Naive thymus-derived CD4-positive, alpha-beta T cell (primary cell): ENCODE measurements at places on chromosomes 7 and 10. TPM values are rescaled to one million over a fixed set of nuclear protein-coding genes. Genes with fewer than 3 reads are reported as not detected.

- H3K27ac ChIP-seq, result no peak overlapping the region
- H3K4me1 ChIP-seq, result peaks cover 4% of the 10 kb centered on the region
- H3K36me3 ChIP-seq, result no peaks in the 10 kb centered on the region
- DNase-seq, result no peak
Measured at GRCh38 chr7:36565792-36566356, 158.4 kb downstream of the AOAH start.

DNA sequence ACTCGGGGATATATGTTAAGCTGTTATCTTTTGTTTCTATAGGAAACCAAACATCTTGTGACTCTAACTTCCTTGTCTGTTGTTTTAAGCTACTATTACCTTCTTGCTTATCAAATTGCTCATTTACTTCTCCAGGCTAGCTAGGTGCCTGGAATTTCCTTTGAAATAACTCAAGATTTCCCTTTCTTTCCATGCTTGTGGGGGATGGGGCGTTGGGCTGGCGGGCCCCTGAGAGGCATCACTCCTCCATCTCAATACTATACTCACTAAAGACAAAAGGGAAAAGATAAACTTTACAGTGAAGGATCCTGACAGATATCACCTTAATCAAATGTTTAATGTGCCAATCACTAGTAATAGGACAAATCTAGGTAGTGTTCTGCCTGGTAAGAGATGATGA is 34.7 kb upstream of the MYO3A start:
- H3K4me1 ChIP-seq, result no peaks in the 10 kb centered on the region
- no peak for DNase-seq
- no peak overlapping the region for H3K4me3 ChIP-seq
- H3K36me3 ChIP-seq, result no peaks in the 10 kb centered on the region
- no peaks in the 10 kb centered on the region for H3K27me3 ChIP-seq

The TDRD1 gene
- not detected for total RNA-seq

DNA sequence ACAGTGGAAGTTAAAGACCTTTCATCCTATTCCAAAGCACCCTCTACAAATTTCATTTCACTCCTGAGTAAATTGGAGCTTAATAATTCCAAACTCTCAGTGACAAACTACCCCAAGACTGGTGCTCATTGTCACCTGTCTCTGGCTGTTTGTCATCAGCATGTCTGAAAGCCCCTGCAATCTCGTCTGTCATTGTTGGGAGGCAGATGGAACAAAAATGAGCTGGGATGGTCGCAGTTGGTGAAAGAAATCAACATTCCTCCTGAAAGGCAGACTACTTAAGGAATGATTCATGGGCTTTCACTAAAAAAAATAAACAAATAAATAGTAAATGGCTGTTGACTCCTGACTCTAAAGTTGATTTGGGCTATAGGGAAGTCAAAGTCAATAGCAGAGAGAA is 69.7 kb upstream of the PALS2 start:
- no peak overlapping the region for H3K4me3 ChIP-seq
- DNase-seq, result no peak
- H3K4me1 ChIP-seq, result no peaks in the 10 kb centered on the region
- H3K27me3 ChIP-seq, result no peaks in the 10 kb centered on the region
- H3K36me3 ChIP-seq, result no peaks in the 10 kb centered on the region

DNA sequence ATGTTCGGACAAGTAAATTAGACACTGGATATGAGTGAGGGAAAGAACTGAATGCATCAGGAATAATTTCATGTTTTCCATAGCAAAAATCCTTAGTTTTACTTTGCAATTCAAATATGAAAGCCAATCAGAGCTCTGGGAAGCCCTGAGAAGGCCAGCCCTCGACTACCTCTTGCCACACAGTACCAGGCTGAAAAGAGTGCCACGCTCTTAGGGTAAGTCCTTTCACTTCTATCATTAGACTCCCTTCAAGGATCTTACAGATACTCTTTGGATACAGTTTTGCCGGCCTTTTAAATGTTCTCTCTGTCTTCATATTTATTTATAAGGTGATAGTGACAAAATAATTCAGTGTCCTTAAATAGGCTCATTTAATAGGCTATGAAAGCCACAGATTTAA is 1.9 kb downstream of the COBL start:
- no peaks in the 10 kb centered on the region for H3K36me3 ChIP-seq
- no peak overlapping the region for H3K4me3 ChIP-seq
- DNase-seq, result no peak
- no peaks in the 10 kb centered on the region for H3K4me1 ChIP-seq
- H3K27me3 ChIP-seq, result no peaks in the 10 kb centered on the region

The MCU gene
- total RNA-seq, result 12.7 and 14.8 TPM in 2 replicates

DNA sequence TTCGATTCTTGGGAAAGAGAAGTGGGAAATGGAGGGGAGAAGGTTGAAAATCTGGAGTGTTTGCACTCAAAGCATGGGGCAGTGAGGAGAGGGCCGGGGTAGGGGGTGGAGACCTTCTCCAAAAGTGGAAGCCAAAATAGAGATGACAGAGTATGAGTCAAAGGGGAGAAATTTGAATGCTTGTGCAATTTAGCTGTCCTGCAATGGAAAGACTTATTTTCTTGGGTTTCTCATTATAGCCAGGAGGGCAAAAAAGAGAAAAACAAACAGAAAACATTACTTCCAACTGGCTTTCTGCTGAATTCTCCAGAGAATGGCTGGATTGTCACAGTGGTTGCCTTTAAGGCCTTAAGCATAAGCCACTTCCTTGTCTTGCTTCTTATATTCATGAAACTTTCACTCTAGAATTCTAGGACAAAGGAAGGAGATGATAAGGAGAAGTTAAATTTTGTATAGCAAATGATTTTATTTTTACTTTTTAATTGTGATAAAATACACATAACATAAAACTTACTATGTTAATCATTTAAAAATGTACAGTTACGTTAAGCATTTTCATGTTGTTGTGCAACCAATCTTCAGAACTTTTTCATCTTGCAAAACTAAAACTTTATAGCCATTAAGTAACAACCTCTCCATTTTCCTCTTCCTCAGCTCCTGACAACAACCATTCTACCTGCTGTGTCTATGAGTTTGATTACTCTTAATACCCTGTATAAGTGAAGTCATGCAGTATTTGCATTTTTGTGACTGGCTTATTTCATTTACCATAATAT is 100.2 kb downstream of the GPR85 start:
- H3K27me3 ChIP-seq, result no peaks in the 10 kb centered on the region
- no peak for DNase-seq
- H3K36me3 ChIP-seq, result no peaks in the 10 kb centered on the region
- H3K27ac ChIP-seq, result no peak overlapping the region

- no peak overlapping the region for H3K27ac ChIP-seq
- no peak for DNase-seq
- no peak overlapping the region for H3K4me3 ChIP-seq
- no peaks in the 10 kb centered on the region for H3K4me1 ChIP-seq
- no peaks in the 10 kb centered on the region for H3K27me3 ChIP-seq
Measured at GRCh38 chr10:77056650-77057049, 581.0 kb downstream of the KCNMA1 start.

DNA sequence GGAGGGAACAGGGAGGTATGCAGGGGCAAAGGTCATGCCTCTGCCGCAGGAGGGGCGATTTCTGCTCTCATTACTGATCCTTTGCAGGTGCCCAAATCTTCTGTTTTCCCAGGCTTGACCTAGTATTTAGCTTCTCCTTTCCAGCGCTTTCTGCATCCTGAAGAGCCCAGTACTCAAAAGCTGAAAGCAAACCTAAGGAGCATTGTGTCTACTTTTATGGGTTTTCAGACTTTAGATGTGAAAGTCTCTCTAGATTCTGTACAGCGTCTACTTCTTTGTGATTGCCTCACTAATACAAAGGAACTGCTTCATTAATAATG is 560 bp downstream of the GBF1 start:
- DNase-seq, result no peak
- H3K27ac ChIP-seq, result peak overlapping the region; percentile 90
- H3K4me1 ChIP-seq, result peaks cover 34% of the 10 kb centered on the region
- peaks cover 5% of the 10 kb centered on the region for H3K36me3 ChIP-seq
- H3K4me3 ChIP-seq, result peak overlapping the region; percentile 84

DNA sequence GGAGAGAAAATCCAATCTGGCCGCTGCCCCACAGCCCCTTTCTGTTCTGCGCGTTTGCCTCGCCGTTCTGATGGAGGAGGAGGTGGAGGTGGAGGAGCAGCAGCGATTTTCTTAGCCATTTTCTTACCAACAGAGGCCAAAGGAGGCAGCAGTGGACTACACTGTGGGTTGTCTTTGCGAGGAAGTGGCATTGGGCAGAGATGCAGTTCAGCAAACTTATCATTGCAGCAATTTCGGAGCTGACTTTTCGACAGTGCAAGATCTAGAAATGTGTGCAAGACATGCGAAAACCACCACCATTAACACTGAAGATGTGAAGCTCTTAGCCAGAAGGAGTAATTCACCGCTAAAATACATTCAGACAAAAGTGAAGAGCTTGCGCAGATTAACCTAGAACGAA is 1.9 kb upstream of the ARL4A start:
- no peak overlapping the region for H3K4me3 ChIP-seq
- H3K4me1 ChIP-seq, result peaks cover 14% of the 10 kb centered on the region
- no peaks in the 10 kb centered on the region for H3K36me3 ChIP-seq
- H3K27me3 ChIP-seq, result no peaks in the 10 kb centered on the region
- H3K27ac ChIP-seq, result peak overlapping the region; percentile 95
- no peak for DNase-seq

The FXYD4 gene
- total RNA-seq, result not detected in 2 replicates

- no peak overlapping the region for H3K27ac ChIP-seq
- no peak for DNase-seq
- no peak overlapping the region for H3K4me3 ChIP-seq
- H3K36me3 ChIP-seq, result peaks cover 3% of the 10 kb centered on the region
- peaks cover 49% of the 10 kb centered on the region for H3K4me1 ChIP-seq
Measured at GRCh38 chr7:107173691-107174406, 5.0 kb downstream of the HBP1 start.

DNA sequence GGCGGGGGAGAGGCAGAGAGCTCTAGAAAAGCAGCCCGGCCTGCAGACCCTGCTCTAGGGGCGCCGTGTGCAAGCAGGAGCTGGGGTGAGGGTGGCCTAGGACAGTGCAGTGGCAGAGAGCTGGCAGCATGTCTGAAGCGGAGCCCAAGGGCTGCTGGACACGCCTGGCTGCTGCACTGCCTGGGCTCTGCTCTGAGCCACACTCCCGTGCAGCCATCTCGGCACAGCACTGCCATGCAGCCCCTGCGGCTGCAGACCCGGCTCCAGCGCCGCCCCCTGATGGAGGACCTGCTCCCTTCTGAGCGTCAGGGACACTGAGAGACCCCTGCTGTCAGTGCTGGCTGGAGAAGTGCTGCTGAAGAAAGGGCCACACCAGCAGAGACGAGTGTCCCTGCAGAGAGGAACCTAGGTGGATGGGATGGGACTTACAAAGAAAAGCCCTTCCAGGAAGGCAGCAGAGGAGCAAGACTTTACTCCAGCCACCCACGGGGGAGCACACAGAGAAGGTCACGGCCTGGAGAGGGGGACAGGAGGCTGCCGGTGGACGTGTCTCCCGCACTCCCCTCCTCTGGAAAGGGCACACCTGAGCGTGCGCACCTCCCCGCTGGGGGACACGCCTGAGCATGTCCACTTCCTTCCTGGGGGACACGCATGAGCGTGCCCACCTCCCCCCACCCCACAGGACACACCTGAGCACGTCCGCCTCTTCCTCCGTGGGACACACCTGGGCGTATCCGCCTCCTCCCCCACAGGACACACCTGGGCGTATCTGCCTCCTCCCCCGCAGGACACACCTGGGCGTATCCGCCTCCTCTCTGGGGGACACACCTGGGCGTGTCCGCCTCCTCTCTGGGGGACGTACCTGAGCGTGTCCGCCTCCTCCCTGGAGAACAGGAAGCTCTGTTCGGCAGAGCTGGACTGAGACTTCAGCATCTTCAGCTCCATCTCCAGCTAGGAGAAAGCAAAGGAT is 252.9 kb downstream of the MAD1L1 start:
- no peaks in the 10 kb centered on the region for H3K27me3 ChIP-seq
- H3K4me1 ChIP-seq, result peaks cover 20% of the 10 kb centered on the region
- no peak overlapping the region for H3K4me3 ChIP-seq

- H3K27ac ChIP-seq, result peak overlapping the region; percentile 83
- peak overlapping the region; percentile 90 for H3K4me3 ChIP-seq
- no peaks in the 10 kb centered on the region for H3K36me3 ChIP-seq
- DNase-seq, result peak; percentile 34
- no peaks in the 10 kb centered on the region for H3K27me3 ChIP-seq
Measured at GRCh38 chr10:92574548-92575261, 812 bp upstream of the IDE start.

GRCh38 chr10:605632-606325 is 83.7 kb downstream of the DIP2C start:
- no peak overlapping the region for H3K27ac ChIP-seq
- no peak for DNase-seq
- no peaks in the 10 kb centered on the region for H3K36me3 ChIP-seq
- H3K4me1 ChIP-seq, result no peaks in the 10 kb centered on the region

DNA sequence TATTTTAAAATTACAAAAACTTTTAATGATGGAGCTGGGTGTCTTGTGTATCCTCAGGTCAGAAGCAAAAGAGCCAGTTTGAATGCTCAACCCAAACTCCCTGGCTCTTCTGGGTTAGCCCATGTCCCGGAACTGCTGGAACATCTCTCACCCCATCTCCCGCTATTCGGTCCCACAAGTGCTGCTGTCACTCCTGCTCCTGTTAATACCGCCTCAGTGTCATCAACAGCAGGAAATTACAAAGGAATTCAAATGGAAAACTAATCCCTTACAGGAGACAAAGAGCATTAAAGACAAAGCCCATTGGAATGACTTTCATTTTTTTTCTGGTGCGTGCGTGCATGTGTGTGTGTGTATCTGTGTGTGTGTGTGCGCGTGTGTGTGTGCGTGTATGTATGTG is 112.0 kb upstream of the C7orf33 start:
- H3K36me3 ChIP-seq, result no peaks in the 10 kb centered on the region
- H3K27ac ChIP-seq, result no peak overlapping the region
- H3K27me3 ChIP-seq, result no peaks in the 10 kb centered on the region
- H3K4me1 ChIP-seq, result no peaks in the 10 kb centered on the region

DNA sequence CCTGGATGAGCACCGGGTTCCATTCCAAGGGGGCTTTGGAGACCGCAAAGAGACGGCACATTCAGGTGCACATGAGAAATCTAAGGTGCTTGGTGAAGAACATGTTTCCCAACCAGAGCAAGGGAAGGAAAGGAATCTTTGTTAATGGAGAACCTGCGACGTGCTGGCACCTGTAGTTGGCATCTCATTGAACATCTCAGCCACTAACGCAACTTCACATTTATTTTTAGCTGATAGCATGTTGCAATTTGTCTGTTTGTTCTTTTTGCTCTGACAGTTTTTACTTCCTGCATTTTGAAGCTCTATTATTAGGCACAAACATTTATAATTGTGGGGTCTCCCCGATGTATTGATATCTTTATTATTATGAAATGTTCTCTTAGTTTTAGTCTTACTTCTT is 316.7 kb downstream of the TCERG1L start:
- H3K27me3 ChIP-seq, result no peaks in the 10 kb centered on the region
- no peaks in the 10 kb centered on the region for H3K4me1 ChIP-seq
- no peaks in the 10 kb centered on the region for H3K36me3 ChIP-seq
- DNase-seq, result no peak

GRCh38 chr10:11036424-11037011 is 18.8 kb downstream of the CELF2 start:
- no peak for DNase-seq
- no peaks in the 10 kb centered on the region for H3K4me1 ChIP-seq
- H3K36me3 ChIP-seq, result no peaks in the 10 kb centered on the region
- no peak overlapping the region for H3K27ac ChIP-seq
- no peak overlapping the region for H3K4me3 ChIP-seq
- no peaks in the 10 kb centered on the region for H3K27me3 ChIP-seq

GRCh38 chr7:4245135-4245865 is 436.8 kb upstream of the FOXK1 start:
- no peaks in the 10 kb centered on the region for H3K4me1 ChIP-seq
- no peaks in the 10 kb centered on the region for H3K36me3 ChIP-seq
- H3K27ac ChIP-seq, result no peak overlapping the region
- H3K27me3 ChIP-seq, result no peaks in the 10 kb centered on the region
- H3K4me3 ChIP-seq, result no peak overlapping the region
